ENCODE measurements at places on chromosomes 5 and 9.

DNA sequence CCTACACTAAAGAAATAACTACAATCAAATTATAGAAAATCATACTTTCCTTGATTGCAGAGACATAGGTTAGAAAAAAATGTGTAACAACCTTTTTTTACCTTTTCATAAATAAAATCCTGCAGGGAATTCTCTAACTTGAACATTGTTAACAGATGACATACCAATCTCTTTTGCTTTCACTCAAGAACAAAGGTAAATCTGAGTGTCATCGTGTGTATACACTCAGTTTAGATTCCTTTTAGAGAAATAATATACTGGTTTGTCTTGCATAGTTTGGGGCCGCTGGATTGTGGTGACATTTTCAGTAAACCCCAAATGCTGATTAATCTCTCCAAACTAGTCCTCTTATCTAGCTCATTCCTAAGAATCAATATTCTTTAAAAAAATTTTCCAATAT lies 20.8 kb upstream of the MTAP start:
- DNase-seq: no peak

GRCh38 chr9:116208417-116209232 lies 55.0 kb downstream of the PAPPA start:
- DNase-seq: no peak

- no peak for DNase-seq
Observed at GRCh38 chr9:89953824-89954615, 349.2 kb downstream of the GADD45G start.

DNA sequence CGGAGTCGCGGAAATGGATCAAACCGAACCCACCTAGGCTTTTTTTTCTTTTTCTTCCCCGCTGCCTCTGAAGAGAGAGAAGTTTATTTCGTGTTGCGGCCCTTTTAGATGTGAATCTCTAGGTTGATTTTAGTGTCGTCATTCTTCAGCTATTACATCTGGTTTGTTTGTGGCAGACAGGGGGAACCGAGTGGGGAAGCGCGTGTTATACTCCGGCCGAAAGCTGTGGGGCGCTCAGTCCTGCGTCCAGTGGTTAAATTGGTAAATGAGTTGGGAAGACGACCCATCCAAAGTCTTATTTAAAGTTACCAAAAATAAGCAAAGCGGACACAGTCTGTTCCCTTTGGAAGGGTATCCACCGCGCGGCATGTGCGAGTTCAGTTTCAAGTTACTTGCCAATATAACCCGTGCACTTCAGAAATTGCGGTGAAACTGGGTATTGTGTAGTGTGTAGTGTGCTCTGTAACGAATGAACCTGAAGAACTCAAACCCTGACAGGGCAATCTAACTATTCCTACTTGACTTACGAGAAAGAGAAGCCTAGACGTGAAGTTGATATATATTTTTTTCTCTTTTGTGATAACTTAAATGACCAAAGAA lies 1.3 kb downstream of the MAN2A1 start:
- peak; percentile 69 for DNase-seq

DNA sequence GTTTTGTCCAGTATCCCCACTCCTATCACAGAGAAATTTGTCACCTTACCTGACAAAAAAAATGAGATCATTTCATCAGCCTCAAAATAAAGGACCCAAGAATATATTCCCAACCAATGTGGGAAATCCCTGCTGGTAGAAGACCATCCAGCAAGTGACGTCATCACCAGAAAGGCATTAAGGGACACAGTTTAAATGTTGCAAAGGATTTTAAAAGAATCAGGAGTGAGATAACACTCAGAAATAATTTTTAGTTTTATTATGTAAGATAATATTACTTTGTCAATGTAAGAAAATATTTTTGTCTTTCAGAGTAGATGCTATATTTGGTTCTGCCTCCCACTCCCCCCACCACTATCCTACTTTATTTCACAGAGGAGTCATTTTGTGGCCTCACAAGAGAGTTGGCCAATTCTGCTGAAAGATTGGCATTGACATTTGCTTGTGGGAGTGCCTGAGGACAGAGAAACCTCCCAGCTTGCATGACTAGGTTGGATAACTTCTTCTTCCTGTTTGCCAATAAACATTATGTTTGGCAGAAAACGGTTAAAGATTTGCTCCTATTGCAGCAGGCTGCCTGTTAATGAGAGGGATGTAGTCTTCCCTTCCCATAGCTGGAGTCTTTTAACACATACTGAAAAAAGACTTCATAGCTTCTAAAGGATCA lies 288.6 kb upstream of the DAB2 start:
- no peak for DNase-seq

DNA sequence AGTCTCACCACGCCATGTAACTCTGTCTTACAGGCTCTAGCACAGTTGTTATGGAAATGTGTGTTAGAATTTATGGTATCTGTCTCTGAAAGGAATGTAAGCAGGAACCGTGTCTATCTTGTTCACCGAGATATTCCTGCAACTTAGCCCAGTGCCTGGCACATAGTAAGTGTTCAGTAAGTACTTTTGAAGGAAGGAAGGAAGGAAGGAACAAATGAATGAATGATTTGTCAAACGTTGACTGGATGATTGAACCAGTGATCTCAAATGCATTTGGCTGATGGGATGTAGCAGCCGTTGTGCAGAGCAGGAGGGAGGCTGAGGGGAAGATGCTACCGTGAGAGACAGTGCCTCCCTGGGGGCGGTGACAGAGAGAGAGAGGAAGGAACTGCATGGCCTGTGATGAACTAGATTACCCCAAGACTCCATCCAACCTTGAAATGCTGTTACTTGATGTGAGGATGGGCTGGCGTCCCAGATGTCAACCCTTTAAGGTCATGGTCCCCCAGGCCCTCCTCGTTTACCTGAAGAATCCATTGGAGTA lies 47.5 kb upstream of the PPARGC1B start:
- DNase-seq: no peak

All from CD4-positive, alpha-beta T cell treated with Interleukin-10 for 1 hour (primary cell).